ENCODE measurements at places on chromosomes 4 and X.

DNA sequence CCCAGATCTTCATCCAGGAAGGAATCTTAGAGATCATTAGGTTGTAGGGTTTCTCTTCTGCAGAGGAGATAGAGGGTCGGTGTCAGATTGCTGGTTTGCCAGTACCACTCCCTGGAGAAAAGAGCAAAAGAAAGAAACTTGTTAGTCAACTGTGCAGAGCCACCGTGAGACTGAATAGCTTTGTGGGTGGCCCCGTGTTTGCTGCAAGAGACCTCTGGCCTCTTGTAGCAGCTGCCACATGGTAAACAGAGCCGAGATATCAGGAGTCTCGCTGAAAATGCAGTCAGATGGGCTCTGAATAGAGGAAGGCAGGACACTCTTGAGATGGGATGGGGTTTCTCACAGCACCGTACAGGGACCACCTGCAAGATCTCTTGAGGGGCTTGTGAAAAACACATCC is 149.7 kb downstream of the PTTG2 start:
- DNase-seq = no peak

GRCh38 chr4:23171976-23172375 is 479.2 kb downstream of the GBA3 start:
- no peak for DNase-seq

DNA sequence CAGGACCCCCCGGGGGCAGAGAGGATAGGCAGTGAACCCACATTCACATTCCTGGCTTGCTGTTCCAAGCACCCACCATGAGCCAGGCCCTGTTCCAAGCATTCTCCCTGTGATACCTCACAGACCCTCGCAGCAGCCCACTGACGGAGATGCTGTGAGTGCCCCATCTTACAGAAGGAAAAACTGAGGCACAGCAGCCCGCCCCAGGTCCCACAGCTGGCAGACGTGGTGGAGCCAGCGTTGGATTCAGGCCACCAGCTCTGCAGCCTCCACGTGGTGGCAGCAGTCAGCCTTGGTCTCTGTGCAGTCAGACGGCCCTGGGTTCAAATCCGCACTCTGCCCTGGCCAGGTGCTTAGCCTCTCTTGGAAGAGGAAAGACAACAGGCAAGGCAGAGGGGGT is 16.8 kb downstream of the MAN2B2 start:
- DNase-seq = no peak

GRCh38 chrX:24184018-24184417 is 34.5 kb downstream of the ZFX start:
- no peak for DNase-seq

DNA sequence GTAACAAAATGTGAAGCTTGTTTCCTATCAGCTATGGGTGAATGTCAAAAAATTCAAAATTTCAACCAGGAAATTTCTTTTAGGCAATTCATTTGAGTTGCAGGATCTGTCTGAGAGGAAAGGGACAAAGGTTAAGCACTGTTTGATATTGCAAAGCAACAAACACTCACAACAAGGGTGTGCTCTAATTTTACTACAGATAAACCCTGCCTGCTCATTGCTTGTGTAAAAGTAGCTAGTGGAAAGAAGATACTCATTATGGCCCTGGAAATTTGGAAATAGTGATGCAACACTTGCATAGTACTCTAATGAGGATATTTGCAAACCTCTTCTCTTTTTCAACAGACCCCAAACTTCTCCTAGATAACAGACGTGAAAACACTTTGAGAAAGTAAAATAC is 27.1 kb downstream of the FAM47E start:
- no peak for DNase-seq

- DNase-seq = no peak
These were observed 252.9 kb upstream of the TTC29 start for GRCh38 chr4:147198411-147199051.
